ENCODE measurements at places on chromosomes 5 and 9.

GRCh38 chr5:122311961-122312590 is at the start of gene SNCAIP:
Gene SNCAIP (plus strand): TSS chr5:122312237. CDS start chr5:122391135, 78,898 bp downstream.
- DNase-seq: no peak

- DNase-seq: no peak
Measured at GRCh38 chr5:133261993-133262392, 210.2 kb downstream of the HSPA4 start.

- DNase-seq: no peak
Measured at GRCh38 chr5:147731431-147732290, 50.9 kb downstream of the JAKMIP2 start.

DNA sequence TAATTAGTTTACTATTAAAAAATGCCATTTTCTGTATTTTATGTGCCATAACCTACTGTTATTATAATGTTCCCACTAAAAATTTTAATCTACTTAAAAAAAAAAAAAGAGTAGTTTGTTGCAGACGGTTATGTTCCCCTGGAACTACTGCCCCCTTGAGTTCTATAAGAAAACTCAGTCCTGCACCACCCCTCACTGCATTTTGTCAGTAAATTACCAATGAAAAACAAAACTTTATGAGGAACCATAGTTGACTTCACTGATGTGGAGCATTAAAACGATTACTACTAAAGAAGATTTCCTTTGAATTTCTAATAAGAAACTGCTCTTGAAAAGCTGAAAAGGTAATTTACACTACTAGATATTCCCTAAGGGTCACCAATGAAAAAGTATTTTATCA is 288.7 kb downstream of the FBXL17 start:
- no peak for DNase-seq

GRCh38 chr5:757931-758697 is 26.4 kb downstream of the ZDHHC11B start:
- DNase-seq: no peak

- DNase-seq: no peak
Measured at GRCh38 chr9:133731876-133732638, 6.1 kb downstream of the SARDH start.

DNA sequence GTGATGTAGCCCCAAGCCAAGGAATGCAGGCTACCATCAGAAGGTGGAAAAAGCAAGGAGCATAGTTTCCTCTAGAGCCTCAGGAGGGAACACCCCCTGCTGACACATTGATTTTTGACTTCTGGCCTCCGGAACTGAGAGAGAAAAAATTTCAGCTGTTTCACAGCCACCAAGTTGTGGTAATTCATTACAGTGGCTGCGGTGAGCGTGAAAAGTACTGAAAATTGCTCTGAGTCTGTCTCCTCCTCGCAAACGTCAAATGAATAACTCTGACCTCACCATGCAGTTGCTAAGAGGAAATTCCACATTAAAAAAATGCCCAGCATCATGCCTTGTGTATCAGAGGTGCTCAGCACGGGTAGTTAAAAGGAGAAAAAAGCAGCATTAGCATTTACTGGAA is 277.9 kb upstream of the MSX2 start:
- no peak for DNase-seq

DNA sequence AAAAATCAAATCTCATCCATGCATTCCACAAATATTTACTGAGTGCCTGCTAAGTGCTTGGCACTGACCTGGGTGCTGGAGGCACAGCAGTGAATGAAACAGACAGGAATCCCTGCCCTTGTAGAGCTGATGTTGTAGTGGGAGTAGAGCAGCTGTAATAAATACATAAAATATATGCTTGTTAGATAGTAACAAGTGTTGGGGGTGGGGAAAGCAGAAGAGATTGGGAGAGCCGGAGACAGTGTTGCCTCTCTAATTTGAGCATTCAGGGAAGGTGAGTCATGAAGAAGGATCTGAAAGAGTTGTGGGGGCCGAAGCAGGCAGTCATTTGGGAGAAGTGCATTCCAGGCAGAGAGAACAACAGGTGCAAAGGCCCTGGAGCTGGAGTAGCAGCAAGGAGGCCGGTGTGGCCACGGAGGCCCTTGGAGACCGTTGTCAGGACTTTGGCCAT is 97.9 kb downstream of the ZNF618 start:
- DNase-seq: no peak

GRCh38 chr5:168269937-168270330 is 21.5 kb upstream of the WWC1 start:
- no peak for DNase-seq

DNA sequence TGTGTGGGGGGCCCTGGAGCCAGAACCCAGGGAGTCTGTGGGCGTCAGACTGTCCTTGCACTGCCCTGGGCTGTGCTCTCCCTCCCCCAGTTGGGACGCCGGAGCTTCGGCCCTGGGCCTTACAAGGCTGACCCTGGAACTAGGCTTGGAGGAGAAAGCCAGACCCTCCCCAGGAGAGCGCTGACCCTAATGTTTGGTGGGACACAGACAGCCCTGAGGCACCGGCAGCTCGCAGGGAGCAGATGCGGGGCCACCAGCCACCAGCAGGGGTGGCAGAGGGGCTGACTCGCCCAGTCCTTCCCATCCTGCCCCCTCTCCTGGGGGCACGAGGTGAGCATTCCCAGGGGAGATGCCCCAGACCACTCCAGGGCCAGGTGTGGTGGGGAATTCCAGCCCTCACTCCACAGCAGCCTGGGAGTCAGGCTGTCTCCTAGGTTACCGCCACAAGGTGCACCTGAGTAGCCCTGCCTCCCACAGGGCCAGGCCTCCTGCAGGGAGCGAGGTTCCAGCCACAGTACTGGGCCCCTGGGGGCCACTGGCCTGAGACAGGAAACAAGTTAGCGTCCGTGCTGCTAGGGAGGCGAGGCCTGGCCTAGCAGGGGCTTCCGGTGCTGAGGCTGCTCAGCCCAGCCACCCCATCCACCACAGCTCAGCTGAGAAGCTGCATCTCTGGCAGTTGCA is 134.6 kb downstream of the OLFM1 start:
- DNase-seq: no peak

DNA sequence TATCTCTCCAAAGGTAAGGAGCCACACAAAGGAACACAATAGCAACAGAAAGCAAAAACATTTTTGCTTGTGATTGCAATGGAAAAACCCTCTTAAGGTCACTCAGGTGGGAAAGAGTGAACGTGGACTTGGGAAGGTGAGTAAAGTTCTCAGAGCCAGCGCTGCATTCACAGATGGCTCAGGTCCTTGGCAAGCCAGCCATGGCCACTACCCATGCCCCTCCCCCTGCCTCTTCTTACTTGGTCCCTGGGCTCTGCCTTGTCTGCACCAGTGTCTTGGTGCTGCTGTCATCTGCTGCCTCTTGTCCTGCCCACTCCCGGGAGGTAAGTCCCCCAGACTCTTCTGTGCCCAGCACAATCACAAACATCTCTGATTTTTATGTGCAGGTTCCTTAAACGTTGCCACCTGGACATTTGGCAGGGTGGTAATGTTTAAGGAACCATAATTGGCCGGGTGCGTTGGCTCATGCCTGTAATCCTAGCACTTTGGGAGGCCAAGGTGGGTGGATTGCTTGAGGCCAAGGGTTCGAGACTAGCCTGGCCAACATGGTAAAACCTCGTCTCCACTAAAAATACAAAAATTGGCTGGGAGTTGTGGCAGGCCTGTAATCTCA is 74.6 kb downstream of the FEM1C start:
- no peak for DNase-seq

DNA sequence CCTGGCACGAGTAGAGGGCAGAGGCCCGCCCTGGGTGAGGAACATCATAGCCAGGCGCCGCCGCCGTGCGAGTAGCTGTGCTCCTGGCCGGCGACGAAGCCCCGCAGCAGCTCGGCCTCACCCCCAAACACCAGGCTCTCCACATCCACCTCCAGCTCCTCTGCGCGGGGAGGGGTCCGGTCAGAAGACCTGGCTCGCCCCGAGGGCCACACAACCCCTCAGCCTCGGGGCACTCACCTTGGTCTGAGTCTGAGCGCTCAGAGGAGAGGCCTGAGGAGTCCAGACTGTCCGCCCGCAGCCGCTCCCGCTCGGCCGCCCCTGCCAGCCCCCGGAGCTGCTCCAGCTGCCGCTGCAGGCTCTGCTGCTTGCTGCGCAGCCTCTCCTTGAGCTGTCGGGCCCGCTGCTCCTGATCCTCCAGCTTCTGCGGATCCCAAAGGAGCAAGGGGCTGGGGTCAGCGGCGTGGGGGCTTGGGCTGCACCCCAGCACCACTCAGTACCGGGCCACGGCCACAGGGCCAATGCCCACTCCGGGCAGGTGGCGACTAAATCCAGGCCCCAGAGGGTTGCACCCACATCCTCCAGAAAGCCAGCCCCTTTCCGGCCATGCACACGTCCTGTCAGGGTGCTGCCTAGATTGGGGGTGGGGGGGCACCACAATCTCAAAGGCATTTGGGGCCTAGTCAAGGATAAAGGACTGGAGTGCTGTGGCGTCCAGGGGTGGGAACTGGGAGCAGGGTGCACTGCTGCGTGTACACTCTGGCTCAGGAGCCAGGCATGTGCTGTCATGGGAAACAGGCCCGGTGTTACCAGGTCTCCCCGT is 3.9 kb downstream of the MXD3 start:
- no peak for DNase-seq

DNA sequence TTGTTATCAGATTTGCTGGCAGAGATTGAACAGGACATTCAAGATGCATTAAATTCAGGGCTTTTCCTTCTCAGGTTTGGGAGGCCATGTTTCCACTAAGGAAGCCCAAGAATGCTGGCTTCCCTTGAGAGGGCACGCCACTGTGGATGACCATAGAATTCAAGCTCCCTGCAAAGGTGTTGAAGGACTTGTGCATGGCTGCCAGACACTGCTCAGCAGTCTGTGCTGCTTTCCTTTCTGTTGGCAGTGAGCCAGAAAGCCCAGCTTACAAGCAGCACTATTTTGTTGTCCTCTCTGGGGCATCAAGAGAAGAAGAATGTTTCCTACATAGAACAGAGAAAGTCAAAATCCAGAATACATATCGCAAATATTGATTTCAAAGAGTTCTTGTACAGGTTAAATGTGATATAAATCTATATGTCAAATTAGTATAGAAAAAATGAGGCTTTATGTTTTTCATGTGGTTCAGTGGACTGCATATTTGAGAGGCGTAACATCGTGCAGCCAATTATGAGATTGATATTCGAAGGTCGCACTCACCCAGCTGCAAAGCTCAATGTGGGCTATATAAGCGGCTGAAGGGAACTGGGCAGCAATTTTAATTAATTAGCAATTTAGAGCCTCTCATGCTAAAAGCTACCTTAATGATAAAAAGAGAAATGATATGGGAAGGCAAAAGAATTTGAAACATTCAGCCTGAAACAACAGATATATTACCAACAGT is 103.1 kb upstream of the ISL1 start:
- DNase-seq: no peak

GRCh38 chr5:107431998-107432397 is 238.7 kb downstream of the EFNA5 start:
- no peak for DNase-seq

- no peak for DNase-seq
Measured at GRCh38 chr5:104412649-104413240, 850.2 kb upstream of the NUDT12 start.

- no peak for DNase-seq
Measured at GRCh38 chr9:14678776-14679175, 14.5 kb downstream of the ZDHHC21 start.

- no peak for DNase-seq
Measured at GRCh38 chr5:15757103-15757502, 257.1 kb downstream of the FBXL7 start.

All from CD14-positive monocyte (primary cell).